Stimulated activated CD8-positive, alpha-beta memory T cell treated with anti-CD3 and anti-CD28 coated beads, Interleukin-4, amount 100 ng/mL, for 1 hour (primary cell): ENCODE measurements at places on chromosomes 1 and 21.

- DNase-seq, result no peak
Measured at GRCh38 chr21:39012326-39013230, 170.7 kb downstream of the PSMG1 start.

GRCh38 chr1:30524840-30525617 is 198.4 kb downstream of the MATN1 start:
- no peak for DNase-seq

DNA sequence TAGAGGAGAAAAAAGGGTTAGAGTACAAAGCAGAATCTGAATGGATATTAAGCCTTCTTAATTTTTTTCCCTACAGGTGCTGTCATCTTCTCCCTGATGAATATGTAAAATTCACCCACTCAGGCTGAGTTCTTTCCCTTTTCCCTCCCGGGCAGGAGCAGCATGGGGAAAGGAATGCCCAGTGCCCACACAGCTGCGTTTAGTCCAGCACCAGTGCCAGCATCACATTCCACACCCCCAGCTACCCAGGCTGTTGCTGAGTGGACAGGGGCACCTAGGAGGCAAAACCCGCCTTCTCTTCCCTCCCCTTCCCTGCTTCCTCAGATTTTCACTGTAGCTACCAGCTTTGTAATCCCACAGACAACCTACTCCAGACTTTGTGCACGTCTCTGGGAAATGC is 3.4 kb upstream of the CADM3 start:
- DNase-seq, result no peak

GRCh38 chr1:173364827-173365226 is 112.3 kb upstream of the PRDX6 start:
- no peak for DNase-seq

DNA sequence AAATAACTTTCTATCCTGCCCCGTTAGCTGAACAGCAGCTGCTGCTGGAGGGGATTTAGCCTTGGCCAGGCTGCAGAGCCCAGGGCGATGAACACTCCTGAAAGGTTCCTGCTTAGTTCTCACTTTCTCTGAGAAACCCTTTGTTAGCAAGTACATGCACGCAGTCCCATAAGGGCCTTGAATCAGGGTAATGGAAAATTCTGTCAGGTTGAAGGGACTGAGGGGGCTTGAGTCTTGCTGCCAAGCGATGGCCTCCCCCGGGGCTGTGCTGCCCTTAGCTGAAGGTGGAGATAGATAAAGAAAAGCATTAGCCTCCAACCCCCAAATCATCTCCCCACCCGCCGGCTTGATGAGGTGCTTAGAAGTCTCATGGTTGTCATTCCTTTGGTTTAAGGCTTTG is 7.9 kb downstream of the GJA5 start:
- DNase-seq, result no peak

DNA sequence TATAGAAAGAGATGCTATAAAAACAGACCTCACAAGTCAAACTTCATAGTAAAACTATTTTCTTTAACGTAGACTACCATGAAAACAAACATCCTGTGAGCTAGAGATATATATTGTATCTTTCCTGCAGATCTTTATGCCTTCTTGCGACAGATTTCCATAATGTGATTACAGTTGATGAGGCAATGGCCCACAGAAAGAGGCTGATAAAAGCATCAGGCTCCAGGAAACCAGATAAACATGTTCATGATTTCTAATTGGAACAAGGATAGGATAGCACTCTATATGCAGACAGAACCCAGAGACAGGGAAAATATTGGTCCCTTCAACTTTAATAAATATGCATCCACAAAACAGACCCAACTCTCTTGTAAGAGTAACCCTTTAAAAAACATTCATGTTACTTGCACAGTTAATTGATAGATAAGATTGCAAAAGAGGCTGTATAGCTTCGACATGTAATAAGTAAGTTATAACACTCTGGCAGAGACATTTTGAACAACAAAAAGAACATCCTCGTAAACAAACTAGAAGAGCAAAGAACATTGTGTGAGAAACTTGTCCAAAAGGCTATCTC is 329.4 kb downstream of the AGBL4 start:
- DNase-seq, result no peak

DNA sequence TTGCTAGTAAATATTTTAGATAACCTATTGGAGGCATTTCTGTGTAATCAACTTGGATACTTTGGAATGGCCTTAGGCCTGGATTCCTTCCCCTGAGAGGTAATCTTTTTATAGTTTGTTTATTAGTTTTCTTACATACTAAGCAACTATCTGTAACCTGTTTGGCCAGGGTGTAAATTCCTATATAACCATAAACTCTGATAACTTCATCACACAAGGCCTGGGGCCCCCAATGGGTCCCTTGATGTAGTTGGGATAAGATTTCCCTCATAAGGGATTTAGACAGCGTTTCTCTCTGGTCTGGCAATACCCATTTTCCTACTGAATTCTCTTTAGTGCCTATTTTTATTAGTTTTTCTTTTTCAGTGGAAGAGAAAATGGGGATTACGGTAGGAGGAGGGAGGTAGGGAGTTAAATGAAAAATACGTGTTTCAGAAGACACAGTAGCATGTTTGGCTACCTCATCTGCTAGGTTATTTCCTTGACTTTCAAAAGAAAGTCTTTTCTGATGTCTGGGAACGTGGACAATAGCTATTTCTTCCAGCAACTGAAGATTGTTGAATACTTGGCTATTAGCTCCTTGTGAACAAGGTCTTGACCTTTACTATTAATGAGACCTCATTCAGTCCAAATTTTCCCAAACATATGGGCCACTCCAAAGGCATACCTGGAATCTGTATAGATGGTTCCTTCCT is 7.4 kb upstream of the AADACL3 start:
- DNase-seq, result no peak

- DNase-seq, result no peak
Measured at GRCh38 chr1:154940651-154941194, 4.2 kb upstream of the PMVK start.

GRCh38 chr1:222843469-222844410 is 28.9 kb downstream of the DISP1 start:
- no peak for DNase-seq
